ENCODE measurements at places on chromosomes 7 and 10. TPM values are rescaled to one million over a fixed set of nuclear protein-coding genes. Genes with fewer than 3 reads are reported as not detected.

- no peaks in the 10 kb centered on the region for H3K36me3 ChIP-seq
- no peaks in the 10 kb centered on the region for H3K27me3 ChIP-seq
- no peaks in the 10 kb centered on the region for H3K4me1 ChIP-seq
Observed at GRCh38 chr7:133678137-133678814, 425.4 kb downstream of the EXOC4 start.

DNA sequence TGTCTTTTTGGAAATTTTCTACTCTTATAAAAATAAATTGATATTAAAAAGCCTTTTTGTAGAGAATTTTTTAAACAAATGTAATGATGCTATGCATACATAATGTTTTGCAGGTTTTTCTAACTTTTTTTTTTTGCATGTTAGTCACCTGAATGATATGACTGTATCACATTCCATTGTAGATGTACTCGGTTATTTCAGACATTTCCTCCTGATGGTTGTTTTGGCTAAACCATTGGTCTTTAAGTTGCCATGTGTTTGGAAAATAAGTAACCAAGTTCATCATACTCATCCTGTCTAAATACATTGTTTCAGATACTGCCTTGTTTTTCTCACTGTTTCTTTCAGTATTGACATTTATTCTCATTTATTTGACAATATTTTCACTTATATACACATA, 25.8 kb downstream of the NHLRC2 start:
- H3K4me3 ChIP-seq: no peak overlapping the region
- no peaks in the 10 kb centered on the region for H3K27me3 ChIP-seq
- DNase-seq: no peak
- H3K27ac ChIP-seq: no peak overlapping the region

The HTR7 gene
- 0.52 TPM for total RNA-seq

The WNT2 gene
- not detected for total RNA-seq

DNA sequence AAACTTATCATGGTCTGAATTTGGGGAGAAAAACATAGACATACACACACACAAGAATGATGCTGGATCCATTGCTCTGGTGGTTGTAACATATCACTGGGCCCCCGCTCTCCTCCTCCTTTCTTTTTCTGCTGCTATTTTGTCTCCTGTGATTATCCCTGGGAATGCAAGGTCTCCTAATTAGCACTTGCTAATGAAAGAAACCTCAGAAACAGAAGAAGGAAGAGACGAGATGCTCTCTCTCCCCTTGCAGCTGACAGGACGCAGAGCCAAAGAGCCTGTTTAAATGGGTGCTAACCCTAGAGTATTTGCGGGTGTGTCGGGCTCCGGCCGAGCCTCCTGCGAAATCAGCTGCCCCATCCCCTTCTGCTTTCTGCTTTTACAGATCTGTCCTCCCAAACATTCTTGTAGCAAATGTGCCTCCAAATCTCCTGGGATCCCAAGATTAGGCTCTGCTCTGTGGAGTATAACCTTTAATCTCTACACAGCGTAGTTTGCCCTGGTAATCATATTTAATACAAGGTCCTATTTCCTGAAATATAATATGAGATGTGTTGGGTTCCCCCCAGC, 81.5 kb downstream of the FRMPD2 start:
- H3K36me3 ChIP-seq: no peaks in the 10 kb centered on the region
- H3K27ac ChIP-seq: no peak overlapping the region
- DNase-seq: no peak

Measured in PC-9 (cell line).